ENCODE measurements at places on chromosomes 7 and 10.

- no peak for DNase-seq
Observed at GRCh38 chr7:43876241-43876640, 6.9 kb upstream of the MRPS24 start.

- DNase-seq, result no peak
Observed at GRCh38 chr7:99002148-99002826, 124.0 kb downstream of the TRRAP start.

DNA sequence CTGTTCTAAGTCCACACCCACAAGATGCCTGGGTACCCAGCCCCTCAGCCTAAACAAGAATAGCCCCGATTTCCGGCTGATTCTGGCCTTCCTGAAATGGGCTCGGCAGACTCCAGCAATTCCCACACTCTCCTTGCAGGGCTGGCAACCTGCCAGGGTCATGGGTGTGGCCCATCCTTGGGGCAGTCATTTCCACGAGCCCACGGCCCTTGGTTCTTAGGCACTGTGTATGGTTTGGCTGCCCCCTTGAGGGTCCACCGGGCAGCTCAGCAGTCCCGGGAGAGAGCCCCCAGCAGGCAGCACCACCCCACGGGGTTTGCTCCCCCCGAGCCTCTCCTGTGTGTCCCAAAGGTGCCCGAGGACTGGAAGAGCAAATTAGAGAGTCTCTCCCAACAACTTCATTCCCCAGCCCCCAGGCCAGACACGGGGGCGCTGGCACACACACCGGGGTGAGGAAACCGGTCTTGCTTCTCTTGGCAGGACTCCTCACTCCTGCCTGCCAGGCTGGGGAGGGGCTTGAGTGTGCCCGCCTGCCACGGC lies 142.2 kb downstream of the EMX2 start:
- DNase-seq, result peak; percentile 11

DNA sequence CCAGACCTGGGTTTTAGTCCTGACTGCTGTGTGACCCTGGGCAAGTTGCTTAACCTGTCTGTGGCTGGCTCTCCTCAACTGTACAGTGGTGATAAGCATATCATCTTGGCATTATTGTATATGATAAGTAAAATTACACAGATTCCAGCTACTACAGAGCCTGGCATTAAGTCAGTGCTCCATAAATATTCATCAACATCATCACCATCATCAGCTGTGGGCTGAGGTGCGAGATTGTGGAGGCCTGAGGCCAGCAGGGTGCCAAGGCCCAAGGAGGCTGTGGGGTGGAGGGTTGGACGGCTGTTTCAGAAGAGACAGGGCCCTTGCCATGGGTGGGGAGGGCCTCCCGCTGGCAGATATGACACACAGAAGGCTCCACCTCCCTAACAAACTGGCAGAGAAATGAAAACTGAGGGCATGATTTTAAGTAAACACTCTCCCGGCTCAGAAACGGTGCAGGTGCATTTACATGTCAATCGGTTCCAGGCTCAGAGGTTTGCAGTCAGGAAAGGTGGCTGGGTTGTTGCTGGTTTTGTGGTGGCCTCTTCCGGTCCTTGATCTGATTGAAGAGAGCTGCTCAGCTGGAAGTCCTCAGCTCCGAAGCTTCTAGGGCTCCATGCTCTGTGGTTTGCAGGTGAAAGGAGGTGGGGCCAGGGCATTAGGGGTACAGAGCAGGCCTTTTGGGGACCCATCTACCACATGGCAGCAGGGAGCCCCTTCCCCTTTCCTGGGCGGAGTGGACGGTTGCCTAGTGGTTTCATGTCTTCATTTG lies 10.2 kb downstream of the CRYGN start:
- no peak for DNase-seq

DNA sequence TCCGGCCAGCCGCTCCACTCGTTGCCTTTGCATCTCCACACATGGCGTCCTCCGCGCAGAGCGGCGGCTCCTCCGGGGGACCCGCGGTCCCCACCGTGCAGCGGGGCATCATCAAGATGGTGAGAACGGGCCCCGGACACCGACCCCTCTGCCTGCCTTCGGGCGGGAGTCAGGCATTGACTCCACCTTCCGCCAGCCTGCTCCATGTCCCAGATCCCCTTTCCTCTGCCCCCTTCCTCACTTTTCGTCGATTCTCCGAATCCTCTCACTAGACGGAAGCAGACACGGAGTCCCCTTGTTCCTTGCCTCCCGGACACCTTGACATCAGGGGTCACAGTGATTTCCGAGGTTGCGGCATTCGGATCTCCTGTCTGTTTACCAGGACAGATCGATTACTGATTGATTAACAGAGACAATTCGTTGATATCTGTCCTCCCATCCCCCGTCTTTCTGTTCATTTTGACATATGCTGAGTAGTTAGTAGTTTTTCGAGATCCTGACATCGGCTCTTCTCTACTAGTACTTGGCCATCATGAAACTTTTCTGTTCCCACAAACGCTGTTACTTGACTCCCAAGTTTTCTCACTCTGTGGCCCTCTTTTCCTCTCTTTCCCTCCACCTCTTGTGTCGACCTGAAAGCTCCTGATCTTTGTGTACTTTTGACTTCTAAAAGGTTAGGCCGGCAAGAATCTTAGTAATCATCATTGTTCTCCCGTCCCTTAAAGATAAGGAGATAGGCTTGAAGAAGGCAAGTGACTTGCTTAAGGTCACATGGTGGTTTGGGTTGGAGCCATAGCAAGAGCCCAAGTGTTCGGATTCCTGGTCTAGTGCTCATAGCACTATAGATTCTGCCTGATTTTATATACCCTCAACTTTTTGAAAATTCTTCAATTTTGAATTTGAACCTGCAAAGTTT lies 597 bp downstream of the SND1 start:
- peak; percentile 32 for DNase-seq

DNA sequence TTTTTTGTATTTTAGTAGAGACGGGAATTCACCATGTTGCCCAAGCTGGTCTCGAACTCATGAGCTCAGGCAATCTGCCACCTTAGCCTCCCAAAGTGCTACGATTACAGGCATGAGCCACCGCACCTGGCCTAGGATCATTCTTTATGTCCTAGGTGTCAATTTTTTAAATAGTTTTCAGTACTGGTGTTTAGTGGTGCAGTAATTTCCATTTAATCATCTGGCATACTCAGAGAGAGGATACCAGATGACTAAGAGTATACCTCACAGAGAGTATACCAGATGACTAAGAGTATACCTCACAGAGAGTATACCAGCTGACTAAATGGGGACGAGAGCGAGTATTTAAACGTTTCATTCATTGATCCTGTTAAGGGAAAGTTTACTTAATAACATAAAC lies 37.3 kb upstream of the TMEM248 start:
- no peak for DNase-seq
